Stimulated activated CD8-positive, alpha-beta memory T cell treated with anti-CD3 and anti-CD28 coated beads, Interleukin-7, amount 100 ng/mL, for 24 hours (primary cell): ENCODE measurements at places on chromosomes 2 and 18.

DNA sequence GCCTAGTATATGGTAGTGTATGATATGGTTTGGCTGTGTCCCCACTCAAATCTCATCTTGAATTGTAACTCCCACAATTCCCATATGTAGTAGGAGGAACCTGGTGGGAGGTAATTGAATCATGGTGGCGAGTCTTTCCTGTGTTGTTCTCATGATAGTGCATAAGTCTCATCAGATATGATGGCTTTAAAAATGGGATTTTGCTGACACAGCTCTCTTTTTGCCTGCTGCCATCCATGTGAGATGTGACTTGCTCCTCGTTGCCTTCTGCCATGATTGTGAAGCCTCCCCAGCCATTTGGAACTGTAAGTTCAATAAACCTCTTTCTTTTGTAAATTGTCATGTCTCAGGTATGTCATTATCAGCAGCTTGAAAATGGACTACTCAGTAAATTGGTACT, 9.5 kb upstream of the SCN1A start:
- no peak for DNase-seq

DNA sequence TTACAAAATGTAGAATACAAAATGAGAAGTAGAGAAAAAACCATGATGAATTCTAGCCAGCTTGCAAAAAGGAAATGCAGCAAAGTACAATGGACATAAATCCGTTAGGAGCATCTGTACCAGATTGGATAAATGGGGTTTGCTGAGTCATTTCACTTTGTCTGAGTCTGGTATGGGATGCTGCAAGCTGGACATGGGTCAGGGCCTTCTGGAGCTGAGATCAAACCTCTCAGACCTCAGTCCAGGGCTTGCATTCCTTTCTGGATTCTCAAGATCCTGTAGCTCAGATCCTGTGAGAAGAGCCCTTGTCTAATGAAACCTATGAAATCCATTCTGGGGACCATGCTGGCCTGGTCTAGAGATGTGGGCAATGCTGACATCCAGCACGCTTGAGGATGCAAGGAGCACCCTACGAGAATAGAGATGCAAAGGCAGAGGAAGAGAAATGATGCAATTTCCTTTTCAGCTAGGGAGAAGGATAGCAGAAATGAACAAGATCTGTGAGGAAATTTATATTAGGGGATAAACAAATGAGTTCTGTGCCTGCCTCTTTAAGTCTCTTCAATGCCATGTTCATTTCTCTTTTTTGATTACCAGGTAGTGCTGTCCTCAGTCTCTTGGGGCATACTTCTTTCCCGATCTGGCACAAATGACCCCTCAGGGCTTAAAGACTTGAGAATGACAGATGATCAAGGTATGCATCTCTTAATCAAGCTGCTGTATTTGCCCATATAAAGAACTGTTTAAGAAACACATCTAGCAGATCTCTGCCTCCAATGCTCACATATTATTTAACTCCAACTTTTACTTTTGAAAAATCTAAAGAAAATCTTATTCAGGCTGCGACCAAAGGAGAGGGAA, 230.4 kb downstream of the MEIS1 start:
- DNase-seq, result no peak

DNA sequence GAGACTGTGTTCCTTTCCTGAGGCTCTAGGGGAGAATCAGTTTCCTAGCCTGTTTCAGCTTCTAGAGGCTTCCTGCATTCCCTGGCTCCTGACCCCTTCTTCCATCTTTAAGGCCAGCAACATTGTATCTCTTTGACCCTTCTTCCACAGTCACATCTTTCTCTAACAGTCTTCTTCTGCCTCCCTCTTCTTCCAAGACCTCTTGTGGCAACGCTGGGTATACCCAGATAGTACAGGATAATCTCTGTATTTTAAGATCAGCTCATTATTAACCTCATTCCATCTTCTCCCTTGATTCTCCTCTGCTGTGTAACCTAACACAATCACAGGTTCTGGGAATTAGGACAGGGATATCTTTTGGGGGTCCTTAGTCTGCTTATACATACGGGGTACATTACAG, 8.9 kb upstream of the MYL12A start:
- DNase-seq, result no peak

GRCh38 chr2:62686012-62686685, 19.4 kb upstream of the EHBP1 start:
- DNase-seq, result no peak

- DNase-seq, result no peak
These were observed 49.8 kb downstream of the SLC66A2 start for GRCh38 chr18:79901665-79902064.

DNA sequence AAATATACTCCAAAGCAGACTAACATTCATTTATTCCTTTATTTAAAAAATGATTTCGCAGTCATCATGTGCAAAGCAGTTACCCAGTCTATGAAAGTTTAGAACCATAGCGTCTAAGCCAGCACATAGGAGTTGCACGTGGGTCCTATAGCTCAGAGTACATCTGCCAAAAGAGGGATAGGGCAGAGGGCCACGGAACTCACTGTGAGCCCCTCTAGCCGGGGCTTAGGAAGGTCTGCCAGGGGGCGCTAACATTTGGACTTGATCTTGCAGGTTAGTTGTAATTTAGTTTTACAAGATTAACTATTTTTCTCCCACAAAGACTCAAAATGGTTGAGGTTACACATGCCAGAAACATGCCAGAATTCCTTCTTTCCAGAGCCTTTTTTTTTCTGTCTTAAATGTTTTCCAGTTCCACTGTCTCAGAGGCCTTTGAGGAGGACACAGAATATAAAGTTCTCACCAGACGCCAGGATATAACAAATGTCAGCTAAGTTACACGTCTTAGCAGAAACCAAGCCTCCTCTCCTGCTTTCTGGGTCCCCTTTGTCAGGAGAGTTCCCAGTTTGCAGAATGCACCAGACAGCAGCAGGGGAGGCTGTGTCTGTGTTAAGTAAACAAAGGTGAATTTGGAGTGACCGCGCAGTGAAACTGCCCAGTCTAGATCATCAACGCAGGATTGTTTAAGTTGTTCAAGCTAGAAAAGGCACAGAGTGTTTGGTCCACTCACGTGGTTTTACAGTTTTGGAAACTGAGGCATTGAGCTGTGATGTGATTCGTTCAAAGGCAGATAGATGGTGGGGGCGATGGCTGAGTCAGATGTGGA, 292.0 kb downstream of the PRKCE start:
- no peak for DNase-seq

GRCh38 chr2:62727876-62728566, 22.5 kb downstream of the EHBP1 start:
- no peak for DNase-seq

GRCh38 chr18:79062806-79063205, 6.4 kb upstream of the ATP9B start:
- no peak for DNase-seq

GRCh38 chr2:231177156-231178025, 21.0 kb upstream of the ARMC9 start:
- DNase-seq, result no peak

GRCh38 chr2:107414376-107414775, 412.3 kb upstream of the RGPD4 start:
- DNase-seq, result no peak

- no peak for DNase-seq
These were observed 624 bp downstream of the ZNF516 start for GRCh38 chr18:76494231-76495005.

DNA sequence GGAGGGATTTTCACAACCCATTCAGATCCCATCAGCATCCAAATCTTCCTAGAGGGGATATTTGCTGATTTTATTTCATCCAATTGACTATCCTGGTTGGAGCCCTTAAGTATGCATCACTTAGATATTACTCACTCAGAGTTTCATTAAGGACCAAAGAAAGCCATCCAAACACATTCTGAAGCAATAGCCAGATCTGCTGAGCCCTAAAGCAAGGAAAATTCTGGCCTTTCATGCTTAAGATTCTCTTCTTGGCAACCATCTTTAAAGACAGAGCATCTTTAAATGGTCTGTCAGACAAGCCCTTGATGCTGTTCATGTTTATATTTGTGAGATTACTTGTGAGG, 40.9 kb upstream of the C1D start:
- DNase-seq, result no peak

DNA sequence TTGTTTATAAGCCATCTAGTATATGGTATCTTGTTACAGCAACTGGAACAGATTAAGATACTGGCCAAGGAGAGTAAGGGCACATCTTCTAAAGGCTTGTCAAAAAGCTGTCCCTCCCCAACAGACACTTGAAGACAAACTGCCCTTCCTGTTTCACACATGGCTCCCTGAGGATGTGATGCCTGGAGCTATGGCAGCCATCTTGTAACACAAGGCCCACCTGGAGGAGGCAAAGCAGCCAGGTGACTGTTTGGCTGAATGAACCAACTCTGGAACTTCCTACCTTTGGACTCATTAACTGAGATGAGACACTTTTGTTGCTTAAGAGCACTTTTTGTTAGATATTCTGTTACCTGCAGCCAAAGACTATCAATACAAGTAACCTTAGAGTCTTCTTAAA, 54.4 kb downstream of the SNORC start:
- DNase-seq, result no peak

DNA sequence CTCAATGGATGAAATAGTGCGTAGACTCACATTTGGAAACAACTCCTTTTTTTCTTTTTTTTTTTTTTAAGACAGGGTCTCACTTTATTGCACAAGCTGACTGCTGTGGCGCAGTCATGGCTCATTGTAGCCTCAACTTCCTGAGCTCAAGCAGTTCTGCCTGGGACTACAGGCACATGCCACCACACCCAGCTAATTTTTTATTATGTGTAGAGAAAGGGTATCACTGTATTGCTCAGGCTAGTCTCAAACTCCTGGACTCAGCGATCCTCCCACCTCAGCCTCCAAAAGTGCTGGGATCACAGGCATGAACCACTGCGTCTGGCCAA, 17.4 kb downstream of the HAT1 start:
- DNase-seq, result no peak

DNA sequence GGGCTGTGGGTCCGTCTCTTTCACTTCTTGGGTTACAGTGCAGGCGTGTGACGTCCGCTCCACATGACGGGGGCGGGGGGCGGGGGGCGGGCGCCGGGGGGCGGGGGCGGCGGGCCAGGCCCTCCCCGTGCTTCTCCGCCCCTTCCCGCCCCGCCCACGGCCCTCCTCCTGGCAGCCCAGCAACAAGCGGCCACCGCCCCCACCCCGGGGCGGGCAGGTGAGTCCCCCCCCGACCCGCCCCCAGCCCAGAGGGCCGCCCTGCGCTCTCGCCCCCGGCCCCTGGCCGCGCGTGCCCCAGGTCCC, 3.6 kb downstream of the ZNF516 start:
- no peak for DNase-seq
